Umbilical cord (tissue), 2 donors: ENCODE measurements at places on chromosomes 5 and 9. TPM values are rescaled to one million over a fixed set of nuclear protein-coding genes. Genes with fewer than 3 reads are reported as not detected.

- DNase-seq = no peak
Observed at GRCh38 chr5:169221519-169221918, 79.4 kb downstream of the SLIT3 start.

- no peak for DNase-seq
Observed at GRCh38 chr9:80632041-80632440, 1057.3 kb downstream of the TLE1 start.

DNA sequence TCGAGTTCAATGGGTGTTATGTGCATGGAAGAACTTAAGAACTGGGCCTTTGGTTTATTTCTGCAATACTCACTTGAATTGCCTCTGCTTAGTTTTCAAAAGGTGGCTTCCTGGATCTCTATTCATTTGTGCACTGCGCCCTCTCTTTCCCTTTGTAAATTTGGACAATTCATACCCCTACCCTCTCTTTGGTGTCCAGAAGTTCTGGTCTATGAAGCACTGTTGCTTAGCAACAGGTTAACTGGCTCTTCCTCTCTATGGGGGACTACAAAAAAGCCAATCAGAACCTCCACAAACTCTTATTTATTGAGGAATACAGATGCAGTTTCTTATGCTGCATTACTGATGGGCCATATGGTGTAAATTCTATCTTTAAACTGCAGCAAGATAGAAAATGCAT lies 13.5 kb upstream of the FAM120A start:
- no peak for DNase-seq

DNA sequence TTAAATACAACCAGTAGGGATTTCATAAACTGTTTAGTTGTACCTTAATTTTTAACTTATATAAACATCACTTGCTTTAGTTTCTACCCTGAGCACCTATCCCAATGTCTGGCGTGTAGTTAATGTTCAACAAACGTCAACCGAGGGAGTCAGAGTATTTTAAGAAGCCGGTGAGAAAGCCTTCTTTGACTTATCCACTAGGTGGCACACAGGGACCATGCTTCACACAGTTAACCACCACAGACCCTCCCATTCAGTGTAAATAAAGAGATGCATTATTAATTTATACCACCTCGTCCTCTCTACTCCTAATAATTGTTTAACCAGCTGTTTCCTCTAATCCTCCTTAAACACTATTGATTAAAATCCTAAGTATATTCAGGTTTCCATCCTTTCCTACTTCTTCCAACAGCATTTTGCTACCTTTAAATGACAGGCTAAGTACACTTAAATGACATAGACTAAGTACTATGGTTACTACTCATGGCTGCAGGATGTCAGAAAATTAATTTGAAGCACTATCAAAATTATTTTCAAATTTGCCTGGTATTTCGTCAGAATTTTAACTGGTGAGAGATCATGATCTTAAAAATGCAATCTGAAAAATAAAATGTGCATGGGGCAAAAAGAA lies 2.3 kb downstream of the HAPLN1 start:
- DNase-seq = peak; percentile 82

DNA sequence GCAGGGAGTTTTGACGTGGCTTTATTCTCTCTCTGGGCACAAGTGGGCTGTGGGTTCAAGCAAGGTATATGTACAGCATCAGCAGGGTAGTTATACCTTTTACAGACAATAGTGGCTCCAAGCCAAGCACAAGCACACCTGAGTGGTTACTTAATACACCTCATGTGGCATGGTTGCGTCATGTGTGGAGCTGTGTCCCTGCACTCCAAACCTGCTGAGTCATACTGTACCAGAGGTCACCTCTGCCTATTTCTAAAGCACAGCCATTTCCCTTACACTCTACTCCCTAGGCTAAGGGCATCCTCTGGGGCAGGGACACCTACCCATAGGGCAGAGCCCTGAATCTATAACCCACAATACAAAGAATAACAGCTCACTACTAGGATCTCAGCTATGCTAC lies 147.3 kb downstream of the OSTF1 start:
- no peak for DNase-seq

- no peak for DNase-seq
Observed at GRCh38 chr5:17024686-17025180, 88.6 kb upstream of the MYO10 start.

- DNase-seq = no peak
Observed at GRCh38 chr9:107472581-107473340, 16.8 kb downstream of the KLF4 start.

DNA sequence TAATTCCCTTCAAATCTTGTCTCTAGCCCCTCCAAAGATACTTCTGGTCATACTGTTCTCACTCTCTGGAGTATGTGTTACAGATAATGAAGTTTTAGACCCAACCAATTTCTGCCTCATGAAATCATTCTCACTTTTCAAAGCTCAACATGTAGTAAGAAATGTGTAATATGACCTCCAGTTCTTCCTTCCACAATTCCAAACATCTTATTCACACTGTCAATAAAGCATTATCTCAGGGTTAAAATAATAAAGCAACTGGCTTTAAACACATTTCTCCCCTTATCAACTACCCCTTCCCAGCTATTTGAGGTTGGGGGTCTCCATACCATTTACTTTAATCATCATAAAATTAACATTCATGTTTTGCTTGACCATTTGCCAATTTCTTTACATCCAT lies 654.1 kb downstream of the RAB3C start:
- no peak for DNase-seq

Gene FOXD4
- 3.4 TPM for total RNA-seq

Gene HAND1
- 2.6 TPM for total RNA-seq

Gene PRR7
- not detected for total RNA-seq

Gene SPOCK1
- 28.4 TPM for total RNA-seq

Gene HABP4
- 11.3 TPM for total RNA-seq

Gene BARHL1
- total RNA-seq = not detected
